Activated CD4-positive, alpha-beta T cell treated with anti-CD3 and anti-CD28 coated beads for 48 hours (primary cell): ENCODE measurements at places on chromosomes 13 and 19.
A peak's percentile ranks its signal among the peaks of the same experiment; 100 is the strongest.

- DNase-seq, result peak; percentile 25
These were observed 9.3 kb upstream of the MISP start for GRCh38 chr19:741506-742131.

DNA sequence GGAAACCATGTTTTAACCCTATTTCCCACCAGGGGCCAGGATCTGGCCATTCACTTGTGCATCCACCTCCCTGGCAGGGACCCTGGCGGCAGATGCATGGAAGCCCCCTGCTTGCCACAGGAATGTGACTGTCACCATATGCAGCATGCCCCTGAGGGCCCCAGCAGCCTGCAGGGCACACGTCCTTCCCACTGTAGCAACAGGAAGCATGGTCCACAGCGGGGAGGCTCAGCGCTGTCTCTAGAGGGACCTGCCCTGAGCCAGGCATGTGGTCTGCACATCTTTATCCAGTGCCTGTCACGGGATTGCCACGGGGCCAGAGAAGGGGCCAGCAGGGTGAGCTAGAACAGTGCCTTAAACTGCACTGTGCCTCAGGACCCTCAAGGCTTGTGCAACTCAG is 34.9 kb upstream of the MCF2L start:
- DNase-seq, result no peak

DNA sequence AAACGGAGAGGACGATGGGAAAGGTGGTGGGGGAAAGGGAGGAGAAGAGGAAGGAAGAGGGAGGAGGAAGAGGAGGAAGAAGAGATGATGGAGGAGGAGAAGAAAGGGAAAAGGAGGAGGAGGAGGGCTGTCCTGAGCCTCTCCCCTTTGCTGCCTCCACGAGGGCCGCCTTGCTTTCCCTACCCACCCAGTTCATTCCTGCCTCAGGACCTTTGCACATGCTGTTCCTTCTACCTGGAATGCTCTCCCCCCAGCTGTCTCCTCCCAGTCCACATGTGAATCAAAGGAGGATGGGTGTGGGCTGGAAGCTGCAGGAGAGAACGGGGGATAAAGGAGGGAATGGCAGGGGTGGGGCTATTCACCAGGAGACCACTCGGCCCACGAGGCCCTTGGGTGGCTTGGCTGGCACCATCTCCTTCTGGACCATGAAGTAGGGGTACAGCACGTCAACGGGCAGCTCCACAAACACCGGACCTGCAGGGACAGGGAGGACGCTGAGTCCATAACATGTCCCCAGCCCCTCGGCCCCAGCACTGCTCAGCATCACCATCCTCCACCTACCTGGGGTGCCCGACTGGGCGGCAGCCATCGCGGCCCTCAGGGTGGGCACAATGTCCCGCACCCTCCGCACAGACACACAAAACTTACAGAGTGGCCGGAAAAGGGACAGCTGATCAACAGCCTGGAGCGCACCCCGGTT is 15.3 kb downstream of the SYDE1 start:
- no peak for DNase-seq

GRCh38 chr19:1767464-1767933 is 14.2 kb downstream of the ONECUT3 start:
- peak; percentile 68 for DNase-seq

DNA sequence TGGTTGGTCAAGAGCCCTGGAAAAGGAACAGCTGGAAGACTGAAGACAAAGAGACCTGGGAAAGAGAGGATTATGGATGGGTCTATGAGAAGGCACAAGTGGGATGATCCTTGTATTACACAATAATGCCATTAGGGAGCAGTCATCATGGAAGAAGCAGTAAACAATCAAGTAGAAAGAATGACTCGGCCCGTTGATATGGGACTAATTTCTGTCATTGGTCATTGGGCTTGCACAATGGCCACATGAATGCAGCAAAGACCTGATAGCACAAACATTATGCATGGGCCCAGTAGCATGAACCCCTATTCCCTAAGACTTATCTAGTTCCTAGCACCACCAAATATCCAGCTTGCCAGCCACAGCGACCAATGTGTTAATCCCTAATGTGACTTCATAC is 390.3 kb upstream of the ZNF507 start:
- DNase-seq, result no peak

GRCh38 chr19:43522929-43523328 is 4.1 kb downstream of the ETHE1 start:
- no peak for DNase-seq

DNA sequence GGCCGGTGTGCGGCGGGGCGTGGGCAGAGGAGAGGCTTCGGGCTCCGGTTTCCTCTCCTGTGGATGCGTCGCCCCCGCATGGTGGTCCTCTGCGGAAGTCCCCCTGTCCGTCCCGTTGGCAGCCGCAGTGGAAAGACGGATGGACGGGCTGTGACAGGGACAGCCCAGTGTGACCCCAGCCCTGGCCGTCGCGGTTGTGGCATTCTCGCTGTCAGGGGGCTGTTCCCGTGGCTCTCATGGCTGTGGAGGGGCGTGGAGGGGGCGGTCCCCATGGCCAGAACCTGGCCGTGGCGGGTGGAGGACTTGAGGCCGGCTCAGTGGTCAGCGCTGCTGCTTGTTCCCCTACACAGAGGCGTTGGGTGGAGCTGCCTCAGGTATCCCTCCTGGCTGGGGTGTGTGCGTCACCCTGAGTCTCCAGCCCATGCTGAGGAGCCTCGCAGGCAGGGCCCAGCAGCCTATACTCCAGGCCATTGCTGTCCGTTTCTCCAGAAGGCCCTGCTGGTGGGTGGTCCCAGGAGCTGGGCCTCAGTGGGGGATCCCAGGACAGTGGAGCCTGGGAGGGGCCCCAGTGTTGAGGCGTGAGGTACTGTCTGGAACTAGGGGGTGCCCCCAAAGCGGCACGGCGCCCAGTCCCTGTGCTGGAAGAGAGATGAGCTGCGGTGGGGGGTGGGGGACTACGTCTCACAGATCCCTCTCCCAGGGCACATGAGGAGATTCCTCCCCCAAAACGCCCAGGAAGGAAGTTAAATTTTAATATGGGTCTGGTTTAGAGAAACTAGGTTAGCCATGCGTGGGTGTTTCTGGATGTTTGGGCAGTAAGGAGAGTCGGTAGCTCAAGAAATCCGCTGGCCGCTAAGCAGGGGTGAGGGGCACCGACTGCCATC is 20.3 kb downstream of the CSNK1G2 start:
- DNase-seq, result no peak

- no peak for DNase-seq
These were observed 764.9 kb downstream of the LIG4 start for GRCh38 chr13:107450431-107450830.

GRCh38 chr19:17234911-17235299 is 8.9 kb downstream of the OCEL1 start:
- peak; percentile 80 for DNase-seq

DNA sequence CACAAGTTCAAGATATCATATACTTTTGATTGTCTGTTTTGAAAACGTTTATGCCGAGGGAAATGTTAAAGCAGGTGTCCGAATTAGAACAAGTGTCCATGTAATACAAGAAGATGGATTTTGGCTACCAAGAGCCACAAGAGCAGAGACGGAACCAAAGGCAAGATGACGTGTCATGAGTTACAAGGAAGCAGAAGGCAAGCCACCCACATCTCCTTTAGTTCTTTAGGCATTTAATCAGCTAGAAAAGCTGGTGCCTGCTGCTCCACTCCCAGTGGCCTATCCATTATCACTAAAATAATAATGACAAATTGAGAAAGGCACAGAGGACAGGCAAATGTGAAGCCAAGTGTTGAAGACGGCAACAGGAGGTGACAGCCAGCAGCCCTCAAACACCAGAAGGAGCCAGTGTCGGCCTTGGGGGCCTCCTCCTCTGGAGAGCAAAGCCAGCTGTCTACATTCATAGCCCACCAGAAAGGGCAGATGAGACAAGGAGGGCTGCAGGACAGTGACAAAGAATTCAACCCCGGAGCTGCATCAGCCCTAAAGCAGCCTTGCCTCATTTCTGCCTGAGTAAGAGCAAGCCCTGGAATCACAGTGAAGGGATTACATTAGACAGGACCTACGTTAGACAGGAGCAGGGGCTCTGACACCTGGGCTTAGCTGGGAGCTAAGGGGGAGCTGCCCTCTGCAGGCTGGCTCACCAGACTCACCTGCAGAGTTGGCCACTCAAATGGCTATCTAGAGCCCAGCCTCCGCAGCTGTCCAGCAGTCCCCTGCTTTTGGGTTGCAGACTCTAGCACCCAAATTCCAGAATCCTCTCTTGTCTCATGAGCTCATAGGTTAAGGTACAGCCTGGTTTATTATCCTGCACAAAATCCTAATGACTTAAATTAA is 569.9 kb downstream of the UQCRFS1 start:
- no peak for DNase-seq

DNA sequence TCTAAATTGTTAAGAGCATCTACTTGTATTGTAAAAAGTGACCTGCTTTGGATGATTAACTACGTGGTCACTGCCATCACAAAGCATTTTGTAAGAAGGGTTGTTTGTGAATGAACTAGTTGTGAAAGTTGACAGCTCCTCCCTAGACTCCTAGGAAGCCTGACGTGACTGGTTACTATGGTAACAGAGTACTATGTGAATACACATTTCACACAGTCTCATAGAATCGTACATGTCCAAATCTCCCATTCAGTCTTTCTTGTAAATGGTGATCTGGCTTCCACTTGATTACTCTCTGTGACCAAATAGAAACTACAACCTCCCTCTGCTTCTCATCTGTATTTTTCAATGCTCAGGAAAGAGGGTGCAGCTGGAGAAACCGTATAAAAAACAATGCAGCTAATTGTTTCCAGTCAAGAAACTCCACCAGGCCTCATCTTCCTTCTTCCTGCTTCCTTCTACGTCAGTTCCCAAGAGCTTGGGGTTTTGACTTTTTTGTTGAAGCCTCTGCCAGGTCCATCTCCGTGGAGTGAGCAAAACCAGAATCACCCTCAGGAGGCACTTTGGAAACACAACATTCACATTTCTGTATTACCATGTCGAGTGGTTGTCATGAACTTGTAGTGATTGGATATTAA is 83.4 kb downstream of the GPC6 start:
- DNase-seq, result no peak

- DNase-seq, result no peak
These were observed 30.3 kb upstream of the RNF113B start for GRCh38 chr13:98207416-98207815.

GRCh38 chr19:12940897-12941296 is 2.5 kb downstream of the CALR start:
- no peak for DNase-seq

DNA sequence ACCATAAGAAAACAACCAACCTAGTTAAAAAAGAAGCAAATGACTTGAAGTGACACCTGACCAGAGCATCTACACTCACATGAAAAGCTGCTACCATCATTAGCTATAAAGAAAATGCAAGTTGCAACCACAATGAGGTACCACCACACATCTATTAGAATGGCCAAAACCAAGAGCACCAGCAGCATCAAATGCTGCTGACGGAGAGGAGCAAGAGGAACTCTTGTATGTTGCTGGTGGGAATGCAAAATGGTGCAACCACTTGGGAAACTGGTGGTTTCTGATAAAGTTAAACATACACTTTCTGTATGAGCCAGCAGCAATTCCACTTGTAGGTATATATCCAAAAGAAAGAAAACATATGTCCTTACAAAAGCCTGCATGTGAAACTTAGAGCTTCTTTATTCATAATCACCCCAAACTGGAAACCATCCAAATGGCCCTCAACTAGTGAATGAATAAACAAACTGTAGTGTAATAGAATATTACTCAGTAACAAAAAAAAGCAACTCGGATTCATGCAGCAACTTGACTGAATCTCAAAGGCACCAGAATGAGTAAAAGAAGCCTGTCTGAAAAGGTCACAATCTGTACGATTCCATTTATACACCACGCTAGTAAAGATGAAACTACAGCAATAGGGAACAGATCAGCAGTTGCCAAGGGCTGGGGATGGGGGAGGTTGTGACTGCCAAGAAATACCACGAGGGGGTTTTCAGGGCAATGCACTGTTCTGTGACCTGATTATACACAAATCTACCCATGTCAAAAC is 60.9 kb upstream of the RANBP3 start:
- DNase-seq, result peak; percentile 66

DNA sequence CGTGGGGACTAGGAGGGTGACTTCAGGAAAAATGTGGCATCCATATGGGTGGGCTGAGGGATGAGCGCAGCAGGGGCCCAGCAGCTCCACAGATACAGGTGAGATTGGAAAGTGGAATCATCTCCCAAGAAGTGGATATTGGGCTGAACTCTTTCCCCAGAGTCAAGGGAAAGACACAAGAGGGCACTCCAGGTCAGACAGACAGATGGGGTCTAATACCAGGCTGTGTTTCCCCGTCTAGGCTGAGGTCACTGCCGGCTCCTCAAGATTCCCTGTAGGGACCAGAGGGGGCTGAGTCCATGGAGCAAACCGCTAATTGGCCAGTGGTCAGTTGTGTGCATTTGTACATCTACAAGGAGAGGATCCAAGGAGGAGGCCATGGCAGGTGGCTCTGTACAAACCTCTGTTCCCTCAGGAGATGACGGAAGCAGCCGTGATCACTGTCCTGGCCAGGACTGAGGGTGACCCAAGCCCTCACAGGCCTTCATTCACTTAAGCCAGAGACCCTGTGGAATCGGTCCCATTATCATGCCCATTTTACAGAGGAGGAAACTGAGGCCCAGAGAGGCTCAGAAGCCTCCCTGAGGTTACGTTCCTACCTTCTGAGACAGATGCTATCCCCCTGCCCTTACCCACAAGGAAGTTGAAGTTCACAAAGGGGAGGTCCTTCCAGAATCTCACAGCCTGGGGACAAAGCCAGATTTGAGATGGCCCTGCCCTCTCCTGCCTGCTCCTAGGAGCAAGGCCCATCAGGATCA is 14.9 kb upstream of the IGLON5 start:
- no peak for DNase-seq

GRCh38 chr19:13116282-13117175 is at the start of gene TRMT1:
TSS of gene TRMT1 (minus strand) at chr19:13116740. CDS start at chr19:13116399, 341 bp downstream.
- DNase-seq, result peak; percentile 96

- DNase-seq, result no peak
These were observed 18.2 kb upstream of the SLC25A30 start for GRCh38 chr13:45436332-45436731.

DNA sequence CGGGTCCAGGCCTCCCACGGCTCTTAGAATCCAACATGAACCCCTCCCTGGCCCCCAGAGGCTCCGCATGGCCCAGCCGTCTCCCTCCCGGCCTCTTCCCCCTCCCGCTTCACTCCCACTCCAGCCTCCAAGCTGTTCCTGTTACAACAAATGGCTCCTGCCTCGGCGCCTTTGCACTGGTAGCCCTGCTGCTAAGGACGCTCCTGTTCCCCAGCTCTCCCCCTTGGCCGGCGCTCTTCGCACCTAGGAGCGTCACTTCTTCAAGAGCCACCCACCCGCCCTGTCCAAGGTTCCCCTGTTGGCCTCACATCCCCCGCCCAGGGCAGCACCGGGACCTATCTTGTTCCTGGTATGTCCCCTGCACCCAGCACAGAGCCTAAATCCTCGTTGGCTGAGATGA is 9.4 kb downstream of the CCDC124 start:
- DNase-seq, result no peak
